Tibial nerve (tissue), 4 donors: ENCODE measurements at places on chromosomes 7 and 10.

GRCh38 chr10:63375859-63376258, 89.9 kb downstream of the JMJD1C start:
- peaks cover 9% of the 10 kb centered on the region for H3K36me3 ChIP-seq
- no peak for DNase-seq
- peak overlapping the region; percentile 54 for H3K27ac ChIP-seq
- no peaks in the 10 kb centered on the region for H3K27me3 ChIP-seq

DNA sequence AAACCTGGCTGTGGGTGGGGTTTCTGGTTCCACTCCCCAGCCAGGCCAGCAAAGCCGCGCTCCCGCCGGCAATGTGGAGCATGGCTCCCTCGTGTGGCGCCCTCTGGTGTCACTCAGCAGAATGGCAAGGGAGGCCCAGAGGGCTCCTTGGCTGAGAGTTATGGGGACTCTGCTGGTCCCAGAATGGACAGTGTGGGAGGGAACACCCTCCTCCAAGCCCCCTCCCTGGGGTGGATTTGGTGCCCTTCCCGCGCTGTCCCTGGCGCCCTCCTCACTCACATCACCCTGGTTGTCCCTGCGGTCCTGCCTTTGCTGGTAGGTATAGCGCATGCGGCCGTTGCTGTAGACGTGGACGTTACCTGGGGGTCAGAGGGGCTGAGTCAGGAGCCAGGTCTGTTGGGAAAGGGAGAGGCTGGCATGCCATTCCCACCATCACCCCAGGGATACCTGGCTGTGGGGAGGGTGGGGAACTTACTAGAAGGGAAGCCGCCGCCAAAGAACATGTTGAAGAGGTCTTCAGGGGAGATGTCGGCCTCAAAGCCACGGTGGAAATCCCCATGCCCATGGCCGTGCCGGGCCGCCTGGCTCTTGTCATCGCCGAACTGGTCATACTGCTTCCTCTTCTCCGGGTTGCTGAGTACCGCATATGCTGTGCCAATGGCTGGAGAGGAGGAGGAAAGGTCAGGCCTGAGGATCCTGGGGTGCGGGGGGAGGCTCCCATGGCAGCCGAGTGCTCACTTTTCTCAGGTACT, 14.0 kb downstream of the DNAJB12 start:
- no peak overlapping the region for H3K4me3 ChIP-seq
- peaks cover 78% of the 10 kb centered on the region for H3K36me3 ChIP-seq
- H3K4me1 ChIP-seq: peaks cover 74% of the 10 kb centered on the region

DNA sequence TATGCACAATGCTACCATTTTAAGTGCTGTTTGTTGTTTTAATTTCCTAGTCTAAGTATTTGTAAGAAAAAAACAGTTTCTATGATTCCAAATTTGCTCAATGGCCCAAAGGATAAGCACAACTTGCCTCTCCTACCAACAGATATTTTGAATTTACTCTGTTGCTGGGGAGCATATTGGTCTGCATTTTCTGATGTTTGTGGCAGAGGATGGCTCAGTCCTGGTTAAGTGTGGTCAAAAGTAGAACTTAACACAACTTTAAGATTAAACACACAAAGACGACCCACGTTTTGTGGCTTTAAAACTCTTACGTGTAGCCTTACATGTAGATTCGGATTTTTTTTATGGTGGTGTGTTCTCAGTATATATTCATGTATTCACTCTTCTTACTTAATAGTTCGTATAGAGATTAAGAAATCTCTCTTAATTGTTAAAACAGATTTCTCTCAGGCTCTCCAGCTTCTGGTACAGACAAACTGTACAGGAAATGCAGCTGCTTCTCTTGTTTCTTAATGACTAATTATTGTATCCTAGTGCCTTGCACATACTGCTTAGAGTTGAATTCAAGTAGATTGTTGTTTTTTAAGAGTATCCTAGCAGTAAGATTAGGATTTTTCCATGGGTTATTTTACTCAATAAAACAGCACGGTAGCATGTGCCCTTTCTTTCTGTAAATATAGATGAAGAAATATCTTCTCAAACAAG, 86.2 kb downstream of the GPR85 start:
- no peak overlapping the region for H3K4me3 ChIP-seq
- no peaks in the 10 kb centered on the region for H3K36me3 ChIP-seq
- no peak overlapping the region for H3K27ac ChIP-seq
- no peaks in the 10 kb centered on the region for H3K4me1 ChIP-seq

DNA sequence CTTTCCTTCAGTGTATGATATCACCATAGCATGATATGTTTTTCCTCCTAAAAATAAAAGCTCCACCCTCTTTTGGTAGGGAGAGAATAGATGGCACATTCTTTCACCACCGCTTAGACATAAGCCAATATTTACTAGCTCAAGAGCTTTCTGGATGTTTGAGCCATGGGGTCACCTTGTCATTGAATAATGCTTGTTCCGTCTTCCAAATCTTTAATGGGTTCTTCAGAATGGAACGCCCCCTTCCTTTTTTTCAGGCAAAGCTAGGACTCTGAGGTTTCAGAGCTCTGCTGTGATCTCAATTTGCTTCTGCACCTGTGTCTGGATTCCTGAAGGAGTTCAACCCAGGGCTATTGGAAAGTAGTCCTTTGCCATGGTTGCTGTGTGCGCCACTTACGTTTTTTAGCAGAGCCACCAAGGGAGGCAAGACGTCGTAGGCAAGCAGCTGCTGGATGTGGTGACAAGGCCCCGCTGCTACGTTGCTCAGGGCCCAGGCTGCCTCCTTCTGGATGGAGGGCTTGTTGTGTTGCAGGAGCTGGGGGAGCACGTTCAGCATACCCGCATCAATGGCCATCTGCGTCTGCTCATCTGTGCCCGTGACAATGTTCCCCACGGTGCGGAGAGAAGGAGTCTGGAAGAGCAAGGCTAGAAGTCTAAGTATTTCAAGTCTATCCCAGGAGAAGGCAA, 23.2 kb downstream of the KPNA7 start:
- no peaks in the 10 kb centered on the region for H3K27me3 ChIP-seq

DNA sequence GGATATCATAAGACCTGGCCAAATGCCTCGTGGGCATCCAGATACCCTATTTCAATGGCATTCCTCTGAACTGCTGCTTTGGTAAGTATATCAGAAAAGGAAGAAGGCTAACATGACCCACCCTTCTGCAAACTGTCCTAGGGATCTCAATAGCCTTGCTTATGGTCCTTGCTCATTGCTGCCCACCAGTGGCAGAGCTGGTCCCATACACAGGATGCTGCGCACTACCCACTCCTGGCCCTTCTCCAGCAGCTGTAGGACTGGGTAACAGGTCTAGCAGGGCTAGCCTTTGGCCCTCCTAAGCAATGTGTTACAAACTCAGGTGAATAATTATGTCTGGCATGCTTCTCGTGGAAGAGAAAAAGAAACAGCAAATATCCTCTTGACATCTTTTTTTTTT, 72.5 kb downstream of the C10orf90 start:
- no peak overlapping the region for H3K4me3 ChIP-seq
- H3K27me3 ChIP-seq: no peaks in the 10 kb centered on the region
- H3K4me1 ChIP-seq: no peaks in the 10 kb centered on the region
